IMR-90 (cell line): ENCODE measurements at places on chromosomes 2 and 18. TPM values are rescaled to one million over a fixed set of nuclear protein-coding genes. Genes with fewer than 3 reads are reported as not detected.

Gene LYPD6B
- total RNA-seq, result under 0.01 TPM in 1 of 2 replicates, not detected in the other

GRCh38 chr2:219331560-219332213 is 857 bp downstream of the RESP18 start:
- DNase-seq, result peak; percentile 21

DNA sequence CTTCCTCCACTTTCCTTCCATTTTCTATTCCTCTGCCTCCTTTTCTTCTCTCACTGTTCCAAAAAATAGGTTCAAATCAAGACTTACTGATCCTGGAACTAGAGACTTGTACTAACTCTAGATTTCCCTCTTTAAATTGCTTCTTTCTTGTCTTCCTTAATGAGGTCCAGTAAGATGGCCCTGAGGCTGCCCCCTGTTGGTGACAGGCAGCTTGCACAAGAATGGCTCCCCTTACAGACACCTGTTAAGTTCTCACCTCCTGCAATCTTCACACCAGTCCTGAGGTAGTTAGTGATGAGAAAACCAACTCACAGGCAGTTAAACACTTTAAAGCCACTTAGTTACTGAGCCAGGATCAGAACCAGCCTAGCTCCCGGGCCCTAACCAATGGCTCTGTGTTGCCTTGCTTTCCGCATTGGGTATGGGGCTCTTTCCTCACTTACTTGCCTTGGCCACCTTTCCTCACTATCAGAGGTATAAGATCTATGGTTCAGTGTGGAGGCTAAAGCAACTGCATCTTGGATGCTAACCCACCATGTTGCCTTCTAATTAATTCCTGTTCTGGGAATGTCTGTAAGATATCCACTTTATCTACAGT is 130.6 kb downstream of the AKAIN1 start:
- no peak for DNase-seq

Gene AGXT
- not detected in 2 replicates for total RNA-seq

DNA sequence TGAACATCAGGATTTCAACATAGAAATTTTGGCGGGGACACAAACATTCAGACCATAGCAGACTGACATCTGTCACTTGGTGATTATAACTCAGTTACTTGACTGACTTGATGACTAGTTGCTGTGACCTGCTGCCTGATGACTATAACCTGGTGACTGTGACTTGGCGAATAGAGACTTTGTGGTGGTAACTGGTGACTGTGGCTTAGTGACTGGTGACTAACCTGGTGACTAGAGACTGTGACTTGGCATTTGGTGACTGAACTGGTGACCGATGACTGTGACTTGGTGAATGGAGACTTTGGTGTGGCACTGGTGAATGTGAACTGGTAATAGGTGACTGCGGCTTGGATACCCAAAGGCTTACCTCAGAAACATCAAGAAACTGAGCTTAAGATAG is 563.1 kb upstream of the FAM98A start:
- DNase-seq, result no peak

DNA sequence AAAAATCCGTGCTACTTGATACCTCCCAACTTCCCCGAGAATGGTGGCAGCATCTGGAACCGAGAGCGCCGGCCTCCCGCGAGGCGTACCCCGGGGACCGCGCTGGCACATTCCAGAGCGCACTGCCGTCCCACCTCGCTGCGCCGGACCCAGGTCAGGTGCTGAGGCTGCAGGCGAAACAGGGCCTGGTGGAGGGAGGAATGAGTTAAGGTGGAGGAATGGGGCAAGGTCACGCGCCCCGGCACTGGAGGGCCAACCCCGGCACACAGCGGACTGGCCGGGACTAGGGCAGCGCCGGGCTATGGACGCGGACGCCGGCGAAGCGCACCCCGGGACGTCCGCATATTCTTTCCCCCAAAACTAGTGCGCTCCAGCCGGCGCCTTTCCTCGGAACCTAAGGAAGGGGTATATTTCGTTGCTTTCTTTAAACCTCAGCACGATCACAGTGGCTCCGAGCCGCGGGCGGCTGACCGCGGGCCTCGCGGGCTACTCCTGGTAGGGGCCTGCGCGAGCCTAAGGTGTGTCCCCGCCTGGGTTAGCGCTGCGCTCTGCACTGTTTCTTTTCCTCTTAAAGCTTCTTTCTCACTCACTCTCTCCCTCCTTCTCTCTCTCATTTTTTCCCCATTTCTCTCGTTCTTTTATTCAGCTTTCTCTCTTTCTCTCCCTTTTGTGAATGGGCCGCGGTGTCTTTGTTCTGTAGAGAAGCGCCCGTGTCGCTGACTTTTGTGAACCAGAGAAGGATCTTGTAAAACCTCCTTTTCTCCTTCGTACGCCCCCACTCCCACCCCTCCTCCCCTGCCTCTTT is 2.1 kb upstream of the OTX1 start:
- DNase-seq, result no peak

GRCh38 chr18:62777814-62778213 is 62.5 kb downstream of the PHLPP1 start:
- DNase-seq, result peak; percentile 22

DNA sequence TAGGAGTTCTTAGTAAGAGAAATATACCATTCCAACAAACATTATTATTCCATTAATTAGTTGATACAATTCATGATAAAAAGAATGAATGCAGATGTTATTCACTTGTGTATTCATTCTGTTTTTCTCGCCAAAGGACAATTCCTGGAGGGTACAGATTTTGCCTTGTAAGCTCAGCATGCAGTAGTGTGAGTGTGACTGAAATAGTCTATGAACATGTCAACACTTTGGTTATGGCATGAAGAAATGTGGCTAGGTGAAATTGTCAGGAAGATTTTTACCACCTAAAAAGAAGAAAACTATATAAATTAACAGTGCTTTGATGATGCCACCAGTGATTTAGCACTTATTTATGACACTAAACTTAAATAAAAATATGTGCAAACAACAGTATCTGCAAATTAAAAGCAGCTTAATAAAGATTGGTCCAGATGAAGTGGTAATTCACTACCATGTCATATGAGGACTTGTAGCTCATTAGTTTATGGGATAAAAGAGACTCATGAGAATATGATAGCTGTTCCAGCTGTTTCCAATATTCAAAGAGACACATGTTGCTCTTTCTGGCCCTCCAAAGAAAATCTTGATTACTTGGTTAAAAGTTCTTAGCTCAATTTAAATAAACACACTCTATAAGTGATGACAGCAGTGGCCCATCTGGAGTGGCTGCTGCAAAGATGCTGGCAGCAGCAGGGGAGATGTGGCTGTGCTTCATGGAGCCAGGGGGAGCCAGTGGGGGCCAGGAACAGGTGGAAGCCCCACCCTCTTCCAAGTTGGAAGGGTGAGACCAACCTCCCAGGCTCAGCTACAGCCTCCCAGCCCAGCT is 165.0 kb downstream of the CDH19 start:
- DNase-seq, result no peak

DNA sequence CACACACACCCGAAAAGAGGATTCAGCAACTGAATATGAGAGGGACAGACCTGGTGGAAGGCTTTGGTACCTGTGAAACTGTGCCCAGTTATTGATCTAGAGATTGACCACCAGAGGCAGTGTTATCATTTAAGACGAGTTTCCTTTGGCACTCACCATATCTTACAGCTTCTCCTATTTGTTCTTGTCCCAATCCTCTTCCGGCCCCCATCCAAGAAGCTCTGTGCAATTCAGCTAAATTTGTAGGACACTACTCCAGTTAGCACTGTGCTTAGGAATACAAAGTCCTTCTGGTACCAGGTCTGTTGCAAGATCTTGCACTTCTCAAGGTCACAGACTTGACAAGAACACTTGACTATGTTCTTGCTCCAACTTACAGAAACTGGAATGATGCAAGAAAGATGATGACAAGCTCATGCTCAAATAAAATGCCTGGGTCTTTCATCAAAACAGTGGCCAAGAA is 177.7 kb downstream of the TMEM247 start:
- peak; percentile 32 for DNase-seq

DNA sequence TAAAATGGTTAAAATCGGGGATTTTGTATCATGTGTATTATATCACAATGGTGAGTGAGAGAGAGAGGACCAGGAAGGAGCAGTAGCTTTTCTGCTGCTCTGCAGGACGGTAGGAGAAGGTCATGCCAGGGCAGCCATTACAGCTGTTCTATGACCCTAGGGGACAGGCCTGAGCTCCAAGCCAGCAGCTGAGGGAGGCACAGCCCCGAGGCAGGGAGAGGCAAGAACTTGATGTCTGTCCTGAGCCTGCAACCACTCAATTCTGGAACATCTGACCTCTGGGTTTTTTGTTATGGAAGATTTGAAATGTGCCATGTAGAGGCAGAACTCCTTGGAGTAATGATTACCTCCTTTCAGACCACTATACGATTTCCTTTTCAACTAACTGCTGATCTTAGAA is 135.8 kb upstream of the SH3BP4 start:
- no peak for DNase-seq
